ENCODE measurements at places on chromosomes 5 and 9. TPM values are rescaled to one million over a fixed set of nuclear protein-coding genes. Genes with fewer than 3 reads are reported as not detected.

The FAM78A gene
- total RNA-seq, result 5.6 TPM

The MCTP1 gene
- 2.8 TPM for total RNA-seq

The F2RL2 gene
- total RNA-seq, result 0.84 TPM

The ALDH1A1 gene
- total RNA-seq, result 4.6 TPM

The ECSCR gene
- total RNA-seq, result 0.62 TPM

The CD72 gene
- total RNA-seq, result 3.3 TPM

The SMIM33 gene
- not detected for total RNA-seq

The ARSK gene
- total RNA-seq, result 11.7 TPM

The NR2F1-AS1 gene
- 1.7 TPM for total RNA-seq

The SPATA31D3 gene
- total RNA-seq, result not detected

The SLC35D2 gene
- 34.3 TPM for total RNA-seq

The ZNF366 gene
- total RNA-seq, result not detected

The PCDHA9 gene
- total RNA-seq, result 2.6 TPM

The VLDLR gene
- total RNA-seq, result 183 TPM

The ZCCHC9 gene
- total RNA-seq, result 40.8 TPM

The PCDHA5 gene
- 1.5 TPM for total RNA-seq

The ZBTB43 gene
- 19.8 TPM for total RNA-seq

The SPATA31C1 gene
- not detected for total RNA-seq

The IL4 gene
- not detected for total RNA-seq

The TNC gene
- 73.3 TPM for total RNA-seq

The GRIA1 gene
- total RNA-seq, result 0.28 TPM

The RC3H2 gene
- 56.4 TPM for total RNA-seq

The AQP7 gene
- total RNA-seq, result not detected

The SLC34A3 gene
- 0.15 TPM for total RNA-seq

The RLN2 gene
- 3.2 TPM for total RNA-seq

The IL3 gene
- not detected for total RNA-seq

The PTGS1 gene
- total RNA-seq, result 1.1 TPM

The MYMK gene
- not detected for total RNA-seq

The HSD17B3 gene
- not detected for total RNA-seq

The ADAMTS12 gene
- 80.2 TPM for total RNA-seq

The STING1 gene
- total RNA-seq, result 0.36 TPM

The SLC6A7 gene
- not detected for total RNA-seq

The RNF180 gene
- total RNA-seq, result 3.8 TPM
